ENCODE measurements at places on chromosomes 3 and 15.

DNA sequence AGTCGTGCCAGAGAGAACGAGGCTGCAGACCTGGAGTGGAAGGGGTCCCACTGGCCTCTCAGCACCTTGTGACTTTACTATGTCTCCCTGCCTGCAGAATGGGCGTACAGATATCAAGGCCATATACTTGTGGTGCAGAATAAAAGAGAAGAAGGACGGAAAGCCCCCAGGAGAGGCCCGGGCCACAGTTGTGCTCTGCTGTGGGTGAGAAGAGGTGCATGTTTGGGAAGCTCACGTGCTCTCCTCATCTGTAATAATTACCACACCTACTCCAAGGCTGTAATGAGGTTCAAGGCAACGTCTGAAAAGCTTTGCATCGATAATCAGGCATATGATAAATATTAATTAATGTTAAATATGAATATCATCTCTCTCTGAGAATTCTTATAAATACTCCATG, 58.0 kb downstream of the MGLL start:
- DNase-seq, result no peak

- DNase-seq, result peak; percentile 45
Observed at GRCh38 chr15:36911322-36911944, 188.9 kb downstream of the MEIS2 start.

DNA sequence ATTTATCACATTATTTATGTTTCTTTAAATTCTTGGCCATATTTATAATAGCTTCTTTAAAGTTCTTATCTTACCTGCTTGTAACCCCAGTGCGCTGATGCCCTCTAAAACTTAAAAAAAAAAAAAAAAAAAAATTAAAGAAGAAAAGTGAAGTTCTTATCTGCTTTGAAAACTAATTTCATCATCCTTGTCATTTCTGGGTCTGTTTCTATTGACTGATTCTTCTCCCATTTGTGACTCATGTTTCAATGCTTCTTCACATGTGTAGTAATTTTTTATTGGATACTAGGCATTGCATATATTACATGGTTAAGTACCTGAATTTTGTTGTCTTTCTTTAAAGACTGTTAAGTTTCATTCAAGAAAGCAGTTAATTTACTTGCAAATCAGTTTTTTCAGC, 3.4 kb upstream of the SEC22A start:
- DNase-seq, result no peak

- DNase-seq, result no peak
Observed at GRCh38 chr3:36373666-36374065, 6.6 kb upstream of the STAC start.

- no peak for DNase-seq
Observed at GRCh38 chr15:72912121-72912520, 128.6 kb upstream of the ADPGK start.

GRCh38 chr15:62883938-62884479, 158.5 kb upstream of the TPM1 start:
- DNase-seq, result no peak

DNA sequence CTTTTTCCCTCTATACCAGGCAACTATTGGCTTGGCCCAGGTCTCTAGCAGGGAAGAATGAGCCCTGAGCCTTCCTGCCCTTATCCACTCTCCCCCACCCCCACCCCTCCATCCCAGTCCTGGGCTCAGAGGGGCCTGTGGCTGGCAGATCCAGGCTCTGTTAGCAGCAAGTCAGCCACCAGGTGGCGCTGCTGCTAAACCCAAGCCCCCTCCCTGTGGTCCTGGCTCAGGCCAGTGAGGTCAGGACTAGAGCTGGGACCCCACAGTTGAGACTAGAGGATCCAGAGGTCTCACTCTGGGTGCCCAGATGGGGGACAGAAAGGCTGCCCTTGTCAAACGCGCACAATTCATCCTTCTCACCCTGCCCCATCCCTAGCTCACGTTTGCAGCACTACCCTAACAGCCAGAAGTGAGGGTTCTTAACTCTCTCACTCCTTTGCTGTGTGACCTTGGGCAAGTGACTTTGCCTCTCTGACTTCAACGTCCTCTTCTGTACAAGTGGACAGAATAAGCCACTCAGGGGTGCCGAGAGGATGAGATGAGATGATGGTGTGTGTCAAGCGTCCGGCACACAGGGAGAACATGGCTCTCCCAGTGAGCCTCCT, 46.8 kb upstream of the SLC6A1 start:
- peak; percentile 62 for DNase-seq
